CD4-positive, CD25-positive, alpha-beta regulatory T cell (primary cell): ENCODE measurements at places on chromosomes 5 and 9.

DNA sequence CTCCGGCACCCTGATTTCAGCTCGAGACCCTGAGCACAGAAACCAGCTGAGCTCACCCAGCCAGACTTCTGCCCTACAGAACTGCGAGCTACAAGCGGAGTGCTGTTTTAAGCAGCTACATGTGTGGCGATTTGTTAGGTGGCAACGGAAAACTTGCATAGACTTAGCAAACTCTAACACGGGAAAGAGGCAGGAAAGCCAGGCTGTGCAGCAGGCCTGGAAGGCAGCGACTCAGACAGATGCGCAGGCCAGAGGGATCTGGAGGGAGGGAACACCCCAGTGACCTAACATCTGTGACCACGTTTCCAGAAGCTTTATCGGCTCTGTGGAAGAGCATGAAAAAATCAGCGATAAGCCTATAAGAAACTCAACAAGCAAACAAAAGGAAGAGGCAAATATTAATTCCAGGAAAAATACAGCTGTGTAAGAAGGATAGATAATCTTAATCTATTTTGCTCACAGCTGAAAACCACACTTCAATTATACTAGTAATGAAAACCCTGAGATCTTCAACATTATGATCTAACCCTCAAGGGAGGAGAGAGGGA is 11.0 kb downstream of the UBAC1 start:
- H3K27ac ChIP-seq, result no peak overlapping the region
- no peaks in the 10 kb centered on the region for H3K27me3 ChIP-seq
- H3K4me3 ChIP-seq, result no peak overlapping the region
- H3K4me1 ChIP-seq, result no peaks in the 10 kb centered on the region
- DNase-seq, result no peak

- DNase-seq, result no peak
- no peaks in the 10 kb centered on the region for H3K36me3 ChIP-seq
- no peaks in the 10 kb centered on the region for H3K27me3 ChIP-seq
These were observed 44.0 kb upstream of the ZNF608 start for GRCh38 chr5:124790301-124790894.

GRCh38 chr9:78032730-78033457 is 1.3 kb upstream of the GNAQ start:
- no peaks in the 10 kb centered on the region for H3K36me3 ChIP-seq
- H3K27ac ChIP-seq, result peak overlapping the region; percentile 69
- DNase-seq, result peak; percentile 59
- H3K4me3 ChIP-seq, result peak overlapping the region; percentile 82
- peaks cover 55% of the 10 kb centered on the region for H3K4me1 ChIP-seq

GRCh38 chr5:119991625-119992024 is 362.3 kb downstream of the FAM170A start:
- no peaks in the 10 kb centered on the region for H3K36me3 ChIP-seq
- no peak overlapping the region for H3K4me3 ChIP-seq
- no peaks in the 10 kb centered on the region for H3K4me1 ChIP-seq
- no peak for DNase-seq
- no peak overlapping the region for H3K27ac ChIP-seq

DNA sequence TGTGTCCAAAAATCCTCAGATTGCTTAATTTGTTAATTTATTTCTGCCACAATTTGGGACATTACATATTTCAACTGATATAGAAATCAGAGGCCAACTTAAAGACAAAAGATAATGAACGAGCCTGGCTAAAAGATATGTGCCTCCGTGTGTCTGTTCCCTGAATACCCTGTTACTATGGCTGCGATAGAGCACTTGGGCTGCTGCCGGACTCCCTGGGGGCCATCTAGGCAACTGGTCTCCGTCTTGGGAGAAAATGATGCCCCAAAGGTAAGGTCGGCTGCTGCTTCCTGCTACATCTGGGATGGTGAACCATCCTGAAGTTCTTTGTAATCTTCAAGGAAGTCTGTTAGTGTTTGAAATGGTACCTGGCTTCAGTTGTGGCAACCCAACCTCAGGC is 72.0 kb downstream of the RCL1 start:
- peaks cover 12% of the 10 kb centered on the region for H3K4me1 ChIP-seq

DNA sequence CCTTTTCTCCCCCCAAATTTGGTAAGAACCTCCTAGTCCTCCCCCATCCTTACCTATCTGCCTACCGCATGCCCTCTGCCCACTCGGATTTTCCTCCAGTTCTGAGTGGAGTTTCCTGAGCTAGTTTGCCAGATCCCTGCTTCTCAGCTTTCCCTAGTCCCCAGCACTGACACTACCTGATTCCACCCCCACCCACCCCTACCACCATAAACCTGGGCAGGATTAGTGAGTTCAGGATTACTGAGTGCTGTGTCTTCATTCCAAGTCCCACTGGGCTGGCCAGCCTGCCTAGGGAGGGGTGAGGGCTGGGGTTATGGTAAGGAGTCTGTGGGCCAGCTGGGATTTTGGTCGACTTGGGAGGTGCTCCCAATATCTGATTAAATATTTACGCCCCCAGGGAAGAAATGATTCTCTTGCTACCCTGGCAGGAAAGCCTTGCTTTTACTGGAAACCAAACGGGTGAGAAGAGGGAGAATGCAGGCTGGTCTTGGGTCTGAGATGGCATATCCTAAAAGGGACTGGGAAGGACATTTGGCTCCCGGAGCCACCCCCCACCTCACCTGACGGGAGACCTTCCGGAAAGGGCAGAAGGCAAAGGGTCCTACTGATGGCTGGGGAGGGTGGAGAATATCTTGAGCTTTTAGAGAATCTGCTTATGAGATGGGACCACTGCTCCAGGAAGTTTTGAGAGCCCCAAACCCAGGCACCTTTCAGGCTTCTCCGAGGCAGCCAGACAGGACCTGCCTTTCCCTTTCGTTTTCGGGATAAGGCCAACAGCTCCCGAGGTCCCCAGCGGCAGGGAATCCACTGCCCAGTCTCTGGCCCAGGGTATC is 3.7 kb downstream of the PITX1 start:
- no peak overlapping the region for H3K4me3 ChIP-seq
- H3K27ac ChIP-seq, result no peak overlapping the region
- no peaks in the 10 kb centered on the region for H3K36me3 ChIP-seq
- DNase-seq, result no peak

GRCh38 chr9:130526854-130527650 is 52.3 kb upstream of the FUBP3 start:
- no peak overlapping the region for H3K4me3 ChIP-seq
- H3K4me1 ChIP-seq, result no peaks in the 10 kb centered on the region
- no peak overlapping the region for H3K27ac ChIP-seq
- H3K36me3 ChIP-seq, result no peaks in the 10 kb centered on the region
- no peak for DNase-seq
- no peaks in the 10 kb centered on the region for H3K27me3 ChIP-seq

- no peak for DNase-seq
- H3K4me3 ChIP-seq, result no peak overlapping the region
- no peaks in the 10 kb centered on the region for H3K36me3 ChIP-seq
- peaks cover 1% of the 10 kb centered on the region for H3K27me3 ChIP-seq
These were observed 155.7 kb upstream of the EFNA5 start for GRCh38 chr5:107826311-107827000.

- DNase-seq, result no peak
- peaks cover 14% of the 10 kb centered on the region for H3K27me3 ChIP-seq
- peaks cover 3% of the 10 kb centered on the region for H3K4me1 ChIP-seq
- no peaks in the 10 kb centered on the region for H3K36me3 ChIP-seq
These were observed 7.3 kb downstream of the PITX1 start for GRCh38 chr5:135026645-135027265.

- no peak overlapping the region for H3K27ac ChIP-seq
- H3K4me1 ChIP-seq, result no peaks in the 10 kb centered on the region
- H3K4me3 ChIP-seq, result no peak overlapping the region
- no peaks in the 10 kb centered on the region for H3K27me3 ChIP-seq
- no peaks in the 10 kb centered on the region for H3K36me3 ChIP-seq
These were observed 220.5 kb downstream of the NR2F1-AS1 start for GRCh38 chr5:93360436-93361088.

- H3K4me1 ChIP-seq, result no peaks in the 10 kb centered on the region
- H3K27ac ChIP-seq, result no peak overlapping the region
- H3K4me3 ChIP-seq, result no peak overlapping the region
- no peak for DNase-seq
- H3K36me3 ChIP-seq, result no peaks in the 10 kb centered on the region
These were observed 422.5 kb downstream of the CDH18 start for GRCh38 chr5:19565466-19565865.

DNA sequence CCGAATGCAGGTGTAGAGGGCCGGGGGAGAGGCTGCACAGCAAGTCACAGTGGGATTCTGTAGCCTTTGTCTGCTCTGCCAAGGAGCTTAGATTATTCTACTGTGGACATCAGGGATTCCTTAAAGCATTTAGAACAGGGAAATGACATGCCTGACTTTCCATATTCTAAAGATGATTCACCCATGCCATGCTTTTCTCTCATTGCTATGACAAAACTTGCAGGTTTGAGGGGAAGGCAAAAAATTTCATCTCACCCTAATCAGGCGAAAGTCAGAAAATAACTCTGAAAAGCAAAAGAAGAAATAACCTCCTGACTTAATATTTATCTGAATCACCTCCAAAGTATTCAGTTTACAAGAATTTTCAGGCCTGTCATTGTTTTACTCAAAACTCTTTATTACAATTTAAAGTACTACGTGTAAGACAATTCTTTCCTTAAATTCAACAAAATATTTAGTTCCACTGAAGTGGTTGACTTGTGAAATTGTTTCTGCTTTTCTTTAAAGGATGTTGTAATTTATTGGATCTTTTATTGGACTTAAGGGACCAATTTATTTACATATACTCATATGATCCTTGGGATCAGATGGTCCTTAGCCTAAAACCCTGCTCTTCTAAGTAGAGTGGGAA is 30.0 kb upstream of the GAS1 start:
- no peak for DNase-seq
- H3K4me3 ChIP-seq, result no peak overlapping the region
- H3K27me3 ChIP-seq, result no peaks in the 10 kb centered on the region
- no peak overlapping the region for H3K27ac ChIP-seq
- H3K36me3 ChIP-seq, result no peaks in the 10 kb centered on the region

GRCh38 chr5:36209664-36210063 is 32.1 kb downstream of the NADK2 start:
- H3K4me3 ChIP-seq, result no peak overlapping the region
- no peak for DNase-seq
- peaks cover 15% of the 10 kb centered on the region for H3K36me3 ChIP-seq
- H3K27me3 ChIP-seq, result no peaks in the 10 kb centered on the region

- peaks cover 100% of the 10 kb centered on the region for H3K4me1 ChIP-seq
- peaks cover 48% of the 10 kb centered on the region for H3K36me3 ChIP-seq
- no peak for DNase-seq
- H3K27ac ChIP-seq, result peak overlapping the region; percentile 93
- no peaks in the 10 kb centered on the region for H3K27me3 ChIP-seq
These were observed 19.6 kb downstream of the TCF7 start for GRCh38 chr5:134133995-134134541.

DNA sequence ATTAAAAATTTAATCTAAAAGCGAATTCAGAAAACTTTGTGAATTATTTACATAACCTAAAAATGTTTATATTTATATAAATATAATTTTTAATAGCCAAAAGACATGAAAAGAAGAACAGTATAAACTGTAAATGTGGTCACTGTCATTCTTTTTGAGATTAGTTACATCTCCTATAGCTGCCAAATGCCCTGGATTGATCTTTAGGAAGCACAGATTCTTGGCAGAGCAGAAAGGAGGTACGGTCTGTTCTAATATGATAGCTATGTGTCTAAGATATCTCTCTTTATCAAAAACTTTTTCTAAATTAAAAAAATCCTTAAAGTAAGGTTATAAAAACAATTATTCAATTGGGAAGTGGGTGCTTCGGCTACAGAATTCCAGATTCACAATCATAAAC is 151.0 kb downstream of the LPAR1 start:
- H3K4me3 ChIP-seq, result no peak overlapping the region
- H3K27me3 ChIP-seq, result no peaks in the 10 kb centered on the region
- DNase-seq, result no peak
- H3K27ac ChIP-seq, result no peak overlapping the region

DNA sequence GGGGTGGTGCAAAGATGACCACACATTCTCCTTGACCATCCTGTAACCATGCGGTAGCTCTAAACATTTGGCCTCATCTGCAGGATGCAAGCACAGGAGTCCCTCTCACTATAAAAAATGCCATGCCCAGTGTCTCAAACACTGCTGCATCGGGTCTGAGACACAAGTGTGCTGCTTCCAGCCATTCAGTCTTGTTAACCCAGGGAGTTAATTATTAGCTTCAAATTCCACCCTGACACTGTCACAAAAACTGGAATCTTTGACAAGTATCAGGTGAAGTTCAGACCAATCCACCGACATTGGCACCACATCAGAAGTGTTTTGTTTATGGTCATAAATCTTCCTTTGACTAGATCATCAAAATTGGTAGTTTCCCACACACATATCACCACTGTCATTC is 119.1 kb upstream of the RASEF start:
- H3K27ac ChIP-seq, result no peak overlapping the region
- no peak for DNase-seq
- no peaks in the 10 kb centered on the region for H3K27me3 ChIP-seq
- H3K4me1 ChIP-seq, result no peaks in the 10 kb centered on the region
- H3K4me3 ChIP-seq, result no peak overlapping the region
- no peaks in the 10 kb centered on the region for H3K36me3 ChIP-seq

DNA sequence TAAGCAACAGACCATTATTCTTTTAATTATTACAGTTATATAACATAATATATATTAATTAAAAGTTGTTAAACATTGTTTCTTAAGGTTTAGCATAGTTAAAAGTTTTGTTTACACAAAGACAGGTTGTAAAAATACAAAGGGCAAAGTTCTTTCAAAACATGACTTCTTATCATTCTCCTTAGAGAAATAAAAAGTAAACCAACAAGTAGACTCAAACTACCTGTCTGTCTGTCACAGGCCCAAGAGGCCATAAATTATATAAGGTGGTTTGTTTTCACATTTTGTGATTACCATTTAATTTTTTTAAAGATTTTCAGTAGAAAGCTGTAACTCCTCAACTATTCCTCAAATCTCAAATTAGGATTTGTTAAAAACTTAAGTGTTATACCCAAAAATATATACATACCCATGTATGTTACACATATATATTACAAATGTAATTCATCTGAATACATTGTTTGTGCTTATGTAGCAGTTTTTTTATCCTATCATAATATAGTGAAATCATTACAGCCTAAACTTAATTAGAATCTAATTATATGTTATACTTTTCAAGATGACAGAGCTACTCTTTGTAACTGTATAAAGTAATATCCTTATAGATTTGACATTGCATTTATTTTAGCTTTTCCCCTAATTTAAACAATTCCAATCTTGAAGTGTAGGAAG is 93.8 kb upstream of the GRHPR start:
- no peaks in the 10 kb centered on the region for H3K27me3 ChIP-seq
- no peak overlapping the region for H3K4me3 ChIP-seq
- H3K4me1 ChIP-seq, result no peaks in the 10 kb centered on the region
- H3K27ac ChIP-seq, result no peak overlapping the region
- H3K36me3 ChIP-seq, result no peaks in the 10 kb centered on the region
- no peak for DNase-seq

GRCh38 chr5:6525910-6526309 is 77.3 kb downstream of the UBE2QL1 start:
- H3K4me3 ChIP-seq, result no peak overlapping the region
- no peaks in the 10 kb centered on the region for H3K4me1 ChIP-seq
- H3K36me3 ChIP-seq, result no peaks in the 10 kb centered on the region
- no peak overlapping the region for H3K27ac ChIP-seq
- no peak for DNase-seq

- H3K36me3 ChIP-seq, result peaks cover 9% of the 10 kb centered on the region
- H3K4me1 ChIP-seq, result no peaks in the 10 kb centered on the region
- DNase-seq, result no peak
- H3K4me3 ChIP-seq, result no peak overlapping the region
- no peak overlapping the region for H3K27ac ChIP-seq
These were observed 269.2 kb downstream of the NR3C1 start for GRCh38 chr5:143134269-143134668.
